Lung (tissue), 17 donors: ENCODE measurements at places on chromosomes 1 and 21. TPM values are rescaled to one million over a fixed set of nuclear protein-coding genes. Genes with fewer than 3 reads are reported as not detected.

The VCAM1 gene
- total RNA-seq: 68.9 TPM

DNA sequence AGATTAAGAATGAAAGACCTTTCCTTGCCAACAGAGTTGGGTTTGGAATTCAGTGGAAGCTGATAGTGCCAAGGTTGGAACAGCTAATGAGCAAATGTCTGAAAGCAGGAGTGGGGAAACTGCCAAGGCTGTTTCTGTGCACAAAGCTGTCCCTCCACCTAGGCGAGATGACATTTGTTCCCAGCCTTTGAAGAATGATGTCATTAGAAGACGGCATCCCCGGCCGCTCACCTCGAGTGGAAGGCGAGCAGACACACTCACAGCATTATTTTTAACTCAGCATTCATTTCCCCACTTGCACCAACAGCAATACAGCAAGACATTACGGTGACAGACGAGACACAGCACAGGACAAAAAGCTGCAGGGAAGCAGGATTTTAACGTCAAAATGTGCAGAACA is 463.9 kb downstream of the PCP4 start:
- H3K27me3 ChIP-seq: no peaks in the 10 kb centered on the region
- H3K36me3 ChIP-seq: no peaks in the 10 kb centered on the region
- no peak overlapping the region for H3K4me3 ChIP-seq

DNA sequence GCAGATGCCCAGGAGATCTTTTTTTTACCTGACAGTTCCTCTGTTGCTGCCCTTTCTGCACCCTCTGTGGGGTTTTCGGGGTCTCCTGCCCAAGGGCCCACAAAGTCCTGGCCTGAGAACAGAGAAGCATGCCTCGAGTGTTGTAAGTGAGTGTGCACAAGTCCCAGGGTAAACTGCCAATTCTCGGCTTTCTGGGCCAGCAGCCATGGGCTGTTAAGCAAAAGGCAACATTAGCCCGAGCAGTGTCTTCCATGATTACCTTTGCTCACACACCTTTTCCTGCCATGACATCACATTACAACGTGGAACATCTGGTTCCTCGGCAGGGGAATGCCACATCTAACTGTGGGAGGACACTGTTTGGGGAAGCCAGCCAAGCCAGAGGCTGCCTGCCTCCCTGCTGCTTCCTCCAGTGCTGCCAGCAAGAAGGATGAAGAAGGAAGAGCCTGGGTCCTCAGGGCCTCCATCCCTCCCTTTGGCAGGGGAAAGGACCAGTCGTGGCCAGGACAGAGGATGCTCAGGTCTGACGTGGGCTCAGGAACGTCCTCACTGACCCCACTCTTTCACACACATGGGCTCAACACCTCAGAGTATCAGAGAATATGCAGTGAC is 485.9 kb downstream of the OMA1 start:
- H3K36me3 ChIP-seq: no peaks in the 10 kb centered on the region
- no peaks in the 10 kb centered on the region for H3K4me1 ChIP-seq
- H3K4me3 ChIP-seq: no peak overlapping the region
- H3K27ac ChIP-seq: no peak overlapping the region

GRCh38 chr1:3477241-3477995 is 23.0 kb downstream of the ARHGEF16 start:
- no peak for DNase-seq
- H3K27me3 ChIP-seq: no peaks in the 10 kb centered on the region
- no peak overlapping the region for H3K27ac ChIP-seq
- H3K36me3 ChIP-seq: no peaks in the 10 kb centered on the region

GRCh38 chr1:36349839-36350238 is 26.4 kb upstream of the EVA1B start:
- no peak for DNase-seq
- H3K36me3 ChIP-seq: peaks cover 14% of the 10 kb centered on the region
- no peaks in the 10 kb centered on the region for H3K4me1 ChIP-seq
- H3K27ac ChIP-seq: no peak overlapping the region
- H3K4me3 ChIP-seq: no peak overlapping the region

GRCh38 chr1:10671090-10671489 is 125.4 kb downstream of the CASZ1 start:
- no peak overlapping the region for H3K4me3 ChIP-seq
- DNase-seq: peak; percentile 50
- H3K36me3 ChIP-seq: no peaks in the 10 kb centered on the region
- no peaks in the 10 kb centered on the region for H3K4me1 ChIP-seq
- H3K27ac ChIP-seq: no peak overlapping the region
- H3K27me3 ChIP-seq: no peaks in the 10 kb centered on the region

The SLC6A17 gene
- total RNA-seq: 0.03 TPM

The DVL1 gene
- total RNA-seq: 79.1 TPM

The HTR6 gene
- total RNA-seq: not detected

The SMCP gene
- total RNA-seq: not detected

- peaks cover 24% of the 10 kb centered on the region for H3K4me1 ChIP-seq
- no peak for DNase-seq
- H3K27me3 ChIP-seq: no peaks in the 10 kb centered on the region
These were observed 3.8 kb downstream of the PBXIP1 start for GRCh38 chr1:154951901-154952657.

GRCh38 chr1:70978623-70979022 is 69.0 kb downstream of the PTGER3 start:
- DNase-seq: no peak
- no peaks in the 10 kb centered on the region for H3K4me1 ChIP-seq
- H3K36me3 ChIP-seq: no peaks in the 10 kb centered on the region
- H3K4me3 ChIP-seq: no peak overlapping the region
- H3K27ac ChIP-seq: no peak overlapping the region

DNA sequence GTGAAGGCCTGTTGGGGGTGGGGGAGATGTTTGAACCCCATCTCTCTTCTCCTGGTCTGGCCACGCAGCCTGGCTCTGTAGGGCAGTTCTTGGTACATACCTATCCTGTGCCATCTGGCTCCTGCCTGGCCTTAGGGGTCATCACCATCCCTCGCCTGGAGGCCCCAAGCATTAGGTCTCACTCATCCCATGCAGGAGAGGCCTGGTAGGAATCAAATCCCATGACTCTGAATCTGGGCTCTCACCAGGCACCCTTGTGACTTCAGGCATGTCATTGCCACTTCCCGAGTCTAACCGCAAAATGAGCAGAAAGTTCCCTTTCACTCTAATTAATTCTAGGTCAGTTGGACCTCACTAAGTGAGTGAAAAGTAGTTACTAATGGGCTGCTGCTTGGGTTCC is 37.2 kb downstream of the ETNK2 start:
- H3K4me3 ChIP-seq: no peak overlapping the region
- H3K4me1 ChIP-seq: no peaks in the 10 kb centered on the region
- no peaks in the 10 kb centered on the region for H3K36me3 ChIP-seq
- DNase-seq: no peak

DNA sequence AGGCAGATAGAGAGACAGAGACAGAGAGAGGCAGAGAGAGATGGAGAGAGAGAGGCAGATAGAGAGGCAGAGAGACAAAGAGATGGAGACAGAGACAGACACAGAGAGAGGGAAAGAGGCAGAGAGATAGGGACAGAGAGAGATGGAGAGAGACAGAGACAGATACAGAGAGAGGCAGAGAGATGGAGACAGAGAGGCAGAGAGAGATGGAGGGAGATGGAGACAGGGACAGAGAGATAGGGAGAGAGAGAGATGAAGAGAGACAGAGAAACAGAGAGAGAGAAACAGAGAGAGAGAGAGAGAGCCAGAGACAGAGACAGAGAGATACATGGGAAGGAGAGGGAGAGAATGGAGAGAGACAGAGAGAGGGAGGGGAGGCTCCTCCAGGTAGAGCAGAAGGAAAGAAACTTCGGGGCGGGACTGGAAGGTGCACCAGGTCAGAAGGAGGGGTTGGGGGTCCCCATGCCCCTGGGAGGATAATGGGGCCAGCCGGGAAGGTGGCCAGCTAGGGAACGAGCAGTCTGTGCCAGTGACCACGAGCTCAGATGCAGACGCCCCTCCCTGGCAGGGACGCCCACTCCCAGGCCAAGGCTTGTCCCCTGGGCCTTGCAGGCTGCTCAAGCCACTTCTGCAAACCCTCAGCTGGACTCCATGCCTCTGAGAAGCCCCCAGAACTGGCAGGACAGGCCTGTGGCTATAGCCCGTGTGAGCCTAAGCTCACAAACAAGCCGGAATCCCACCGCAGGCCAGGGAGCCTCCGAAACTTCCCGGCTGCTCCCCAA is 3.3 kb downstream of the FNDC10 start:
- no peaks in the 10 kb centered on the region for H3K4me1 ChIP-seq
- no peaks in the 10 kb centered on the region for H3K36me3 ChIP-seq
- no peak overlapping the region for H3K4me3 ChIP-seq
- peaks cover 39% of the 10 kb centered on the region for H3K27me3 ChIP-seq
